ENCODE measurements at places on chromosomes 5 and 9. TPM values are rescaled to one million over a fixed set of nuclear protein-coding genes. Genes with fewer than 3 reads are reported as not detected.
A peak's percentile ranks its signal among the peaks of the same experiment; 100 is the strongest.

- no peak for DNase-seq
Measured at GRCh38 chr9:91426123-91426745, 2.6 kb upstream of the NFIL3 start.

DNA sequence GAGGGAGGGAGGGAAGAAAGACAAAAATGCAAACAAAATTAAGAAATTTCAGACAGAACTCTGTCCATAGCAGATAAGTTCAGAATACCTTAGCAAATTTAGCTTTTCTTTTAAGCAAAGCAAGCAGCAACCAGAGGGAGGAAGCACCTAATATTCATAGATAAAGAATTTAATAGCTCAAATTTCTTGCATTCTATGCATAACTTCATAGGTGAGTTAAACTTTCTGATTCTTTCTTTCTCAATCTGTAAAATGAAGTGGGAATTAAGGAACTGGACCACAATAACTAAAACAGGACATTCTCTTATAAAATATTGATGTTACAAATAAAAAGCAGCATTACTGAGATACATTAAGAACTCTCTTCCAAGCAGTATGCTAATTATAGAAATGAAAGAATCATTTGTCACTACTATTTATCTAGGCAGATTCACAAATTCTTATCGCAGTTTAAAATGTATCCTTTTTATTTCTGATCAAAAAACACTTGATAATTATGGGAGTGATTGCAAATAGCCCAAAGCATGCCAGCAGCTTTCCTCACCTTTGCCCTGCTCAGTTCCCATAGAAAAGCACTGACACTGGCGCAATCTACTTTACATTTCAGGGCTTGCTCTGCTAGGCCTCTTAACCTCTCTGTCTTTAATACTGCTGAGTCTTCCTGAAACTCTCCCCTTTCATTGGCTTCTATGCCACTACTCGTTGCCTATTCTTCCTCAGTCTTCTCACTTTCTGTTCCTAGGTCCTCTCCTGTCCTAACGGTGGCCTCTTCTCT, 341.8 kb downstream of the PIK3R1 start:
- DNase-seq = no peak

DNA sequence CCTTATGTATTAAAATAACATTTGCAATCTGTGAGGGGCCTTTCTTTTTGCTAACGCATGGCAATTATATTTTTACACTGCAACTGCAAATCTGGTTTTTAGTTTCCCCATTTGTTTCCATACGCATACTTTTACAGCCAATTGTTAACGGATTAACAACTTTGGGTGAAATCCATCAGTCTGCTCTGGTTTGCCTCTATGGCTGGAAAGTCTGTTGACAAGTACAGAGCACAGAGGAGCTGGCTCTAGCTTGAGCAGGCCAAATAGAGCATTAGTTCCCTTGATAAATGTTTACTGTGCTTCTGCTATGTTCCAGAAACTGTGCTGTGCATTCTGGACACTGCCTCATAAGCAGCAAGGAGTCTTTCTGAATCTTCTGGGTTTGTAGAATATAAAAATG, 400.4 kb upstream of the KIF2A start:
- no peak for DNase-seq

- no peak for DNase-seq
Measured at GRCh38 chr5:158285698-158286097, 426.8 kb upstream of the CLINT1 start.

DNA sequence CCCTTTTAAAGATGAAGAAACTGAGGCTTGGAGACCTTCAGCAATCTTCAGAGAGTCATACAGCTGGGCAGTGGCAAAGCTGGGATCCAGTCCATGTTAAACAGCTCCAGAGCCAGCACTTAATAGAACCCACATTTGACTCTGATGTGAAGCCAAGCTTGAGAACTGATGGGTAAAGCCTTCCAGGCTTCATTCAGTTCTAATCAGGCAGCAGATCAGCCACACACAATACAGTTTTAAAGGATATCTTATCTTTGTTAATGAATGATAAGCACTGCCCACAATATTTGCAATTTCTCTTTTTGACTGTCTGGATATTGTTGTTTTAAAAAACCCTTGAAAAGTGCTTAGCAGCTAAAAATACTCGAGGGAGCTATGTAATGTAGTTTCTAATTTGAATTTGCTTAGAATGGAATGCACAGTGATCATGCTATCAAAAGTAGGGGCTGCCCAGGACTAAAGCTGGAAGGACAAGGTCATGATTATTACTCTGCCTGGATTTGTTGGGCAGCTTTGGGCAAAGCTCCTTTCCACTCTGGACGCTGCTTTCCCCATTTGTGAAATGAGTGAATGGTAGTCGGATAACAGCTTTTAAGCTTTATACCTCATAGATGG, 31.3 kb upstream of the HTR4 start:
- DNase-seq = no peak

DNA sequence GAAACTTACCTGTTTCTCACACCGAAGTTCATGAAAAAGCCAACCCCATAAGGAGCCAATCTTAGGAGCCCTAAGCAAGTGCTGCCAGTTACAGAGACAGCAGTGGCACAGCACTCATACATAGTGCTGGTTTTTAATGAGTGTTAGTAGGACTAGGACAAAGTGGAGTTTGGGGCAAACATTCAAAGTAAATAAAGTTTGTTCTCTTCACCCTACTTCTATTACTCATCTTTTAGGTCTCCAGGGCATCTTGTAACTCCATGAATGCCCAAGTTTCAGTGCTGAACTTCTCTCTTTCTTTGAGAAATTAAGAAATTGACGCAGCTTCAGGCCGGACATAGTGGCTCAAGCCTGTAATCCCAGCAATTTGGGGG, 584.7 kb downstream of the EBF1 start:
- DNase-seq = no peak

DNA sequence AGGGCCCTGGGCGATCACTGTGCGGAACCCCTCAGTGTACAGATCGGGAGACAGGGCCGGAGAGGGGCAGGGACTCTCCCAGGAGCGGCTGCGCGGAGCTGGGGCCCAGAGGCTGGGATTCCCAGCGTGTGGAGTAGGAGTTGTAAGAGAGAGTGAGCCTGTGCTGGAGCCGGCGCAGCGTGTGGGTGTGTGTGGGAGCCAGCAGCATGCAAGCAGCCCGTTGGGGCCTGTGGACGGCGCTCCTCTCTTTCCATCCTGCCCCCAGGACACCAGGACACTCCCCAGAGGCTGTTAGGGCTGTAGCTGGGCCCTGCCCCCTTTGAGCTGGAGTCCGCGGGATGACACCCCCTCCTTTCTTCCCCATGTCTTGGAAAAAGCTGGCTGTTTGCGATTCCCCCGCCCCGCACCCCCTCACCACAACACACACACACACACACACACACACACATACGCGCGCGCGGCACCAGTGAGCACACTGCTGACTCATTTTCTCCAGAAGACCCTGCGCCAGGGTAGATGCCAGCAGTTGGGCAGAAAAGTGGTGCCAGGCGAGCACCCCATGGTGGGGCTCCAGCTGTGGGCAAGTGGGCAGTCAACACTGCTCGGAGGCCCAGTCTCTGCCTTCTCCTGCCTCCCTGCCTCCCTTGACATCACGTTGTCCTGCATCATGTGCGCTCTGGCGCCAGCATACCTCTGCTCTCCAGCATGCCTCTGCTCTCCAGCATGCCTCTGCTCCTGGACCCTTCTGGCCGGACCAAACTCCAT, 1.5 kb downstream of the COL27A1 start:
- peak; percentile 84 for DNase-seq

DNA sequence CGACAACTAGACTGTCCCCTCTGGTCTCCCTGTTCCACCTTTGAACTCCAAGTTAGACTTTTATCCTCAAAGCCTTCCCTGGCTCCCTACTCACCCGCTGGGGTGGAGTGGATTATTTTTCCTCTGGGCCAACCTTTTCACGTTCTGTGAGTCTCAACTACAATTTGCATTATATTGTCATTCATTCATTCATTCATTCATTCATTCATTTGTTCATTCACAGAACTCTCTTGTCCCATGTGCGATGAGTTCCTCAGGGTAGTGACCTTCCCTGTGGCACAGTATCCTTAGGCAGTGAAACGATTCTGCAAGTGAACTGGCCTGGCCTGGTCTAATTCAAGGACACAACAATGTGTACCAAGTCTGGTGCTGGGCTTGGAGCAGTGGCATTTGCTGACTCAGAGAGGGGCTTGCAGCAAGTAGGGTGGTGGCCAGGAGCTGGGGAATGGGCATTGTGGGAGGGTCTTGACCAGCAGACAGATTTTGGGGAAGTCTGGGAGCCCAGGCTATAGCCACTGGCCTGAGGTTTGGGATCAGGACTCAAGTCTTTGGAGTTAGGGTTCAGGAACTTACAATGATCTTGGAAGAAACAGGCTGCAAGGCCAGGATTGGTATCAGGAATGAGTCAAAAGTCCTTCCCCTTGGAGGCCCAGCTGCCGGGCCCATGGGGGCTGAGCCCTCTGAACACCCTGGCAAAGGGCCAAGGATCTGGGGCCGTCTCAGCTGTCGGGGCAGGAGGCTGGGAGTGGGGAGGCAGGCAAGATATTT, 37.2 kb upstream of the COL15A1 start:
- DNase-seq = peak; percentile 85

- no peak for DNase-seq
Measured at GRCh38 chr9:29659736-29660135, 2086.5 kb upstream of the C9orf72 start.

DNA sequence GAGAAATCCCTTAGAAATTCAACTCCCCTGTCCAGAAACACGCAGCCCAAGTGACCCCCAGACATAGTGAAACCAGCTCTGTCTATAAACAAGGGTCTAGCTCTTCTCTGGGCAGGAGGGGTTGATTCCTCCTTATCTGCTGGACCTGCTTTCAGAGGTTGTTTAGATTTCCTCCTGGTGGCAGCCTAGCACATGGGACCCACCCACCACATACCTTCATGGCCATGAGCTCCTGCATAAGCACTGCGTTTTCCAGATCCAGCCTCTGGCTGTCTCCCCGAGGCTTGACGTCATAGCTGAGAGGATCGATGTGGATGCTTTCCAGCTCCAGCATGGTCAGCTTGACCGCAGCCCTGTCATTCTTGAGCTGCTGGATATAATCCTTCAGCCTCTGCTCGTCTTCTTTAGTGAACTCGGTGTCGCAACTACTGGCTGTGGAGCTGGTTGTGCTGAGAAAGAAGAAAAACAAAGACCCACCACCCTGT, 77.0 kb downstream of the DCP2 start:
- peak; percentile 68 for DNase-seq

DNA sequence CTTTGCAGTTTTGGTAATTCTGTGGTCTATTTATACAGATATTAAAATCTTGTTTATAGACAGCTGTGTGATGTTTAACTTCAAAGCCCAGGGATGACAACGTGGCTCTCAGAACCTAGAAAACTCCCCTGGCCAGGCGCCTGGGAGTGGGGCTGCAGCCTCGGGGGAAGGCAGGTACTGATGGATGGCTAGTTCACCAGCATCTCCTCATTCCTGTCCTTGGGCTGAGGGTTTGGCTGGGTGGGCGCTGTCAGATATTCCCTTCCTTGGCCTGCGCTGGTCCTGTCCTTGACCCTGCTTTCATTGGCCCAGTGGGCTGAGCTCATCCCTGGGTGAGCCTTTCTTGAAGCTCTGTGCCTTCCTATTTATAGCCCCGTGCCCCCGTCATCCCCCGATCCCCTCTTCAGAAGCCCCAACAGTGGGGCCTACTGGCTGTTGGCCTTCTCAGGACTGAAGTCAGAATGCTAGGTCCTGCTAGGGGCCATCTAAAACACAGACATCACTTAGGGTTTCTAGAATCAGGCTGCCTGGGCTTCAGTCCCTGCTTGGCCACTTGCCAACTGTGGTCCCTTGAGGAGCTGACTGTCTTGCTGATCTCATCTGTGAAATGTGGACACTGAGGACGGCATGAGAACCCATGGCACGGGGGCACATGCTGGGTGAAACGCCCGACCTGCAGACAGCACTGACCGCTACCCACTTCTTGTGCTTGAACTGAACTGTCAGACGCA, 20.9 kb downstream of the SH3GLB2 start:
- DNase-seq = peak; percentile 64

DNA sequence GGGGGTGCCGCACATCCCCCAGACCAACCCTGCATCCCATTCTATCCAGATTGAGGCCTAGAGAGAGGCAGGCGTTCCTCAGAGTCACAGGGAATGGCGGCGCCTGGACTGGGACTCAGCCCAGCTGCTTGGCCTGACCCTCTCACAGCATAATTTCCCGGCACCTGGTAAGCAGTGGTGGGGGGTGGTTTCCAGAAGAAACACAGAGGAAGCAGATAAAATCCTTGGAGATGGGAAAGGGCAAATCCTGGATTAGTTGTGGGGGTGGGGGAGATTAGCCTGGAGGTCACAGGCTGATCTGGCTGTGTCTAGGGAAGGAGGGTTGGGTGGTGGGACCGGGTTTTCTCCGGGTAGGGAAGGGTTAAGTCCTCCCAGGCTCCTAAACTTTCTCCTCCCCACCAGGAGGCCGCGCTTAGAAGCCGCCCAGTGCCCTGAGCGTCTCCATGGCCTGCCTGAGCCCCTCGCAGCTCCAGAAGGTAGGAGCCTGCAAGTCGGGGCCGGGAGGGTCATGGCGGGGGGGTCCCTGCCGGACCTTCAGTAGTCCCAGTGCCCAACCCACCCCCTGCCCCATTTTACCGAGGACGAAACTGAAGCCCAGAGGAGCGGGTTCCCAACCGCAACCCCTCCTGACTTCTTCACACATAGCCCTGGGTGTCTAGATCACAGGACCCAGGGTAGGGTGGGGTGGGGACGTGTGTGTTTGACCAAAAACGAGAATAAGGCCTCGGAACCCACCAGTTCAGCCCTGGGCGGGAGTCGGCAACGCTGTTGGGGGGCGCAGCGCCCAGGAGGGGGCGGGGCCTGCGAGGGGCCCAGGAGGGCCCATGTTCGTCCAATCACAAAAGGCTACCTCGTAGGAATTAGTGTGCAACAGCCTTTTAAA, 1.3 kb downstream of the PHYHD1 start:
- peak; percentile 87 for DNase-seq

DNA sequence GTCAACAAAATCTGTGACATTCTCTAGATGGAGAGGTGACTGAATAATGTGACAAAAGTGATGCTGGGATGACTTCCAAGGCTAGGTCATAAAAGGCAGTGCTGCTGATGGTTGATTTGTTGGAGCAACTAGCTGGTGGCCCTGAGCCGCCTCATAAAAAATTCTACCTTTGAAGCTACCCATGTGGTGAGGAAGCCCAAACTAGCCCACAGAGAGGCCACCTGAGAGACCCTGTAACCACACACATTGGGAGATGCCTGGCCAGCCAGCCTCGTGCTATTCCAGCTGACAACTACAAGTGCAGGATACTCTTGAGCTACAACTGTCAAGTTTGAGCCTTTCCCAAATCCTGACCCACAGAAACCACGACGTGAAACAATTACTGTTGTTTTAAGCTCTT, 22.7 kb downstream of the CLTA start:
- DNase-seq = no peak

DNA sequence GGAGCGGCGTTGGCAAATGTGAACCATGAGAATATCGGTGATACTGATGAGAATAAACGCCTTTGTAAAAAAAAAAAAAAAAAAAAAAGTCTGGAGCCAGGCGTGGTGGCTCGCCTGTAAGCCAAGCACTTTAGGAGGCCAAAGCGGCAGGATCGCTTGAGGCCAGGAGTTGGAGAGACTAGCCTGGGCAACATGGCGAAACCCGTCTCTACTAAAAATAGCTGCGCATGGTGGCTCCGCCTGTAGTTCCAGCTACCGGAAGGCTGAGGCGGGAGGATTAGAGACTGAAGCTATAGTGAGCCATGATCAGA, 425 bp upstream of the NFX1 start:
- DNase-seq = no peak

Gene PAPPA
- total RNA-seq = 2.5 TPM

Gene DTWD2
- 8.6 TPM for total RNA-seq

Gene C9orf43
- 0.21 TPM for total RNA-seq

Gene ACTL7A
- total RNA-seq = not detected

Gene CCL27
- total RNA-seq = not detected
